Uterine smooth muscle cell (primary cell): ENCODE measurements at places on chromosomes 4 and X. TPM values are rescaled to one million over a fixed set of nuclear protein-coding genes. Genes with fewer than 3 reads are reported as not detected.

Gene FRAS1
- total RNA-seq, result 1.3 and 3.1 TPM in 2 replicates

Gene RENBP
- total RNA-seq, result 1.4 and 2.0 TPM in 2 replicates

Gene RBM46
- not detected in 2 replicates for total RNA-seq

Gene CTAG1A
- total RNA-seq, result not detected in 2 replicates

Gene JAKMIP1
- 0.12 TPM in 1 of 2 replicates, not detected in the other for total RNA-seq

Gene UGT2B15
- not detected in 2 replicates for total RNA-seq

Gene RIPPLY1
- not detected in 2 replicates for total RNA-seq

Gene ETDA
- total RNA-seq, result not detected in 2 replicates
